NCI-H526 (cell line): ENCODE measurements at places on chromosomes 2 and 18.
A peak's percentile ranks its signal among the peaks of the same experiment; 100 is the strongest.

GRCh38 chr2:162560291-162560690 lies 216.4 kb downstream of the GCA start:
- no peak for DNase-seq

- peak; percentile 56 for DNase-seq
Measured at GRCh38 chr18:13612196-13612997, 114.0 kb downstream of the FAM210A start.

DNA sequence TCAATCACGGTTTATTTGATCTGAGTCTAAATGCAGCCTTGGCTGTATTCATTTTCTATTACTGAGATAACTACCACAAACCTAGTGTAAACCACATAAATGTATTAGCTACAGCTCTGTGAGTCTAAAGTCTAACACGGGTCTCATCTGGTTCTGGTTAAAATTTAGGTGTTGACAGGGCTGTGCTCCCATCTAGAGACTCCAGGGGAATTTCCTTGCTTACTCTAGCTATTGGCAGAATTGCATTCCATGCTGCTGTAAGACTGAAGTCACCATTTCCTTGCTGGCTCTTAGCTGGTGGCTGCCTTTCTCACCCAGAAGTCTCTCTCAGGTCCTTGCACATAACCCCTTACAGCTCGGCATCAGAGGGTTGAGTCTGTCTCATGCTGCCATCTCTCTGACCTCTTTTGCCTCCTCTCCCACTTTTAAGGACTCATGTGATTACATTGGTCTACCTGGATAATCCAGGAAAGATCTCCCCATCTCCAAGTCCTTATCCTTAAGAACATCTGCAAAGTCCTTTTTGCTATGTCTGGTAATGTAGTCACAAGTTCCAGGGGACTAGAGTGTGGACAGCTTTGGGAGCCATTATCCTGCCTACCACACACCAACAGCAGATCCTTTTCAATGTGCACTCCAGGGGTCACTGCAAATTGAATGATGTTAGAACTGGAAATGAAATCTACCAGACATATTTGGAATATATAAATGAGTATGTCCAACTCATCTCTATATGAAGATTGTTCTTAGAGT lies 207.0 kb upstream of the AGAP1 start:
- no peak for DNase-seq

GRCh38 chr2:113284476-113284875 lies 5.8 kb upstream of the PAX8 start:
- no peak for DNase-seq

- DNase-seq: no peak
Measured at GRCh38 chr2:83481436-83481835, 977.6 kb downstream of the SUCLG1 start.
